ENCODE measurements at places on chromosomes 16 and 17. TPM values are rescaled to one million over a fixed set of nuclear protein-coding genes. Genes with fewer than 3 reads are reported as not detected.

The TUBB3 gene
- total RNA-seq: 75.9 TPM

- no peak for DNase-seq
Measured at GRCh38 chr16:47599512-47599911, 138.4 kb downstream of the PHKB start.

DNA sequence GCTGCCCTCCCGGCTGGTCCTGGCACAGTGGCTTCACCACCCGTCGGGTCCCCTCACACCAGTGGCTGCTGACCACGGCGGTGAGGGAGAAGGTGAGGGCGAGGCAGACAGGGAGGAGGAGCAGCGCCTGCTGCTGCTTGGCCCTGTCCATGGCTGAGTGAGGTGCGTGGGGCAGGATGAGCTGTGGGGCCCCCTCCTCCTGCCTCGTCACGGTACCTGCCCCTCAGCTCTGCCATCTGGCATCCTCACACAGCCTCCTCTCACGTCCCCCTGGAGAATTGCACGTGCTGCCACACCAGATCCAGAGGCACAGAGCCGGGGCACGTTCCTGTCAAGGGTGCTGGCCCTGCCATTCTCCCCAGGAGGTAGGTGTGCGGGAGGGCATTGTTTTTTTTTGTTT is at the start of gene GSG1L2:
Gene GSG1L2, minus strand, starts transcription at position 159 of the 400 bp plus-strand sequence. Its CDS starts 8 bp downstream, at position 151.
- no peak for DNase-seq

GRCh38 chr16:630815-631405 is at the start of gene WFIKKN1:
Gene WFIKKN1 (plus strand): TSS chr16:630985. CDS start chr16:631254, 269 bp downstream.
- DNase-seq: no peak

The TMEM235 gene
- total RNA-seq: not detected

The TBC1D26 gene
- not detected for total RNA-seq

DNA sequence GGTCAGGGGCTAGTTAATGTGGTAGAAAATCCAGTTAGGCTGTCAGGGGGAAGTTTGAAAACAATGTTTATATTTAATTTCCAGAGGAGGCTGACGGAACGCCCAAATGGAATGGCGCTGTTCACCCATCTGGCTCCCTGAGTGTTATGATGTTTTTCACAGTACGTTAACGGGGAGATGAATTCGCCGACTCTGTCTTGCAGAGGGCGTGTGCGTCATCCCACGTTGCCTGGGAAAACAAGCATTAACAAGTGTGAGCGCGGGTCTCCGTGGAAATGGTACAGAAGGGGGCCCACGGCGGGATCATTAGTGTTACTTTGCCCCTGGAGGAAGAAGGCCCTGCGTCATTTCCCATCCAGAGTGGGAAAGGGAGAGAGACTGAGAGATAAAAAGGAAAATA is 29.6 kb downstream of the RGS9 start:
- DNase-seq: no peak

GRCh38 chr16:29025735-29026134 is 40.9 kb downstream of the LAT start:
- no peak for DNase-seq

The CPNE2 gene
- total RNA-seq: 26.0 TPM

DNA sequence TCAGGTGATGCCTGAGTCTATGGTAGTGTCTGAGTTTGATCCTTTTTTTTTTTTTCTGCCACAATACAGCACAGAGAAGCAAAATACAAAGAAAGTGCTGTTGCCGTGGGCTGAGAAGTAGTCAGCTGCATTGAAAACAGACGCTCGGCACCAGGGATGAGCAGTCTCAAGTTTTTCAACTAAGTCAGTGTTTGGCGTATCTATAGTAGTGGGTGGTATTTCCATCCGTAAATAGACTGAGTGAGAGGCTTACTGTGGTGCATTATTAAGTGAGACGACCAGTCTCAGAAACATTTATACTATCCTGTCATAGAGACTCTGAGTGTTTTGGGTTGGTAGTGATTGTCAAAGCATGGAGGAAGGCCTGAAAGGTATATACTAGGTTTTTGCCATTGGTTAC is 221.3 kb downstream of the SNX29 start:
- DNase-seq: no peak

The PAQR4 gene
- 19.0 TPM for total RNA-seq

The SEC14L1 gene
- 18.8 TPM for total RNA-seq

- DNase-seq: no peak
Measured at GRCh38 chr16:8921347-8921984, 39.3 kb downstream of the LITAFD start.

GRCh38 chr17:183021-183420 is 1.6 kb upstream of the DOC2B start:
- no peak for DNase-seq

- DNase-seq: no peak
Measured at GRCh38 chr16:75086688-75087374, 29.7 kb downstream of the LDHD start.

The GALNS gene
- total RNA-seq: 20.0 TPM

GRCh38 chr16:30604316-30604947 is 5.8 kb downstream of the ZNF689 start:
- no peak for DNase-seq

- DNase-seq: no peak
Measured at GRCh38 chr17:28521311-28522085, 15.3 kb downstream of the FOXN1 start.

GRCh38 chr16:89864527-89864820 is 8.9 kb upstream of the TCF25 start:
- no peak for DNase-seq

- no peak for DNase-seq
Measured at GRCh38 chr17:2017274-2017941, 7.7 kb downstream of the RTN4RL1 start.

- no peak for DNase-seq
Measured at GRCh38 chr17:16417896-16418684, 2.7 kb downstream of the TRPV2 start.

DNA sequence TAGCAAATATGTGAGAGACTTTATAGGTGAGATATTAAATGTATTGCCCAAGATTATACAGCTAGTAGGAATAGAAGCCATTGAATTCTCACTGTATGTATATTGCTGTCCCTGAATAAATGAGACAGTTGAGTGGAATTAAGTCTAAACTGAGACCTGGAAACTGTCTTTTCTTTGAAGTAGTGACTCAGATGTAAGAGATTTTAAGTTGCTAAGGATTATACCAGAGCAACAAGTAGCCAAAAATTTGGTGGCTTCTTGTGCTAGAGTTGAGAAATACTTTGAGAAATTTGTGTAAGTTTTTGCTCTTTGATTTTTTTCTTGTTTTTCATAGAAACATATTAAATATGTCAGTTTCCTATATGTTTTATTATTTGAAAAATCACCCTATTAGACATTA is 58.7 kb downstream of the TANC2 start:
- no peak for DNase-seq

DNA sequence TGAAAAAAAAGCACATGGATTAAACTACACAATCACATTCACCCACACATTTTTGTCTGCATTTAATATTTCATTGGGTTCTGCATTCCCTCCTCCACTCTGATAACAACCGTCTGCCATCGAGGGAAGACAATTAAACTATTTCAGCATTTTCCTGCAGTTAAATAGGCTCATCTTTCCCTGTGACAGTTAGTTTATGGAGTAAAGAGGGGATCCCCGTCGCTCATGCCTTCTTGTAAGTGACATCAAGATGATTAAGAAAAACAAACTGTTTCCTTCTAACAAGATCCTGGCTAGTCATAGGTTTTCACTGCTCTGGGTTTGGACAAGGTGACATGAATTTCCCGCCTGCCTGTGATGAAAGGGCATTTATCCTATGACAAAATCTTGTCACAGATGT is 98.0 kb upstream of the DYNLRB2 start:
- DNase-seq: no peak

- DNase-seq: peak; percentile 43
Measured at GRCh38 chr17:44820631-44821212, 9.4 kb downstream of the GJC1 start.

The ENPP7 gene
- total RNA-seq: not detected

GRCh38 chr16:85041219-85042166 is 13.9 kb downstream of the KIAA0513 start:
- no peak for DNase-seq

DNA sequence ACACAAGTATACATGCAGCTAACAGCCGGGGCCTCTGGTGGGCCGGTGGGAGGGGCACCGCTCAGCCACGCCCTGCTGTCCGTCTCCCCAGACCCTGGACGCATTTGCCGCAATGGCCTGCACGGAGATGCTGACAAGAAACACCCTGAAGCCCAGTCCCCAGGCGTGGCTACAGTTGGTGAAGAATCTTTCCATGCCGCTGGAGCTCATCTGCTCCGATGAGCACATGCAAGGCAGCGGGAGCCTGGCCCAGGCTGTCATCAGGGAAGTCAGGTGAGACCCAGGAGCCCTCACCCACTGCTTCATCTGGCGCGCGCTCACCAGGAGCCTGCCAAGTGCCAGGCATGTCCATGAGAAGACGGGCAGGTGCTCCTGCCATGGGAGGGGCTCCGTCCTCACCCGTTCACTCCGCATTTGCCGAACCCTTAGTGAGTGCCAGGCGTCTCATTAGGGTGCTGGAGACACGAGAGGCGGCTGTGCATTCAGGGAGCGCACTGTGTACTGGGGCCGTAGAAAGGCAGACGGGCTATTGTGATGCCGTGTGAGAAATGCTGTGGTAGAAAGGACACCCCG is 51.4 kb upstream of the ENDOV start:
- no peak for DNase-seq

The AATK gene
- total RNA-seq: 0.74 TPM

- DNase-seq: no peak
Measured at GRCh38 chr17:50832267-50832863, 3.0 kb upstream of the WFIKKN2 start.

GRCh38 chr17:69282002-69282401 is 44.9 kb downstream of the ABCA5 start:
- DNase-seq: no peak

The CEP95 gene
- total RNA-seq: 39.1 TPM

- DNase-seq: no peak
Measured at GRCh38 chr16:22663389-22664064, 150.4 kb upstream of the HS3ST2 start.

GRCh38 chr17:57050306-57050705 is 34.7 kb upstream of the AKAP1 start:
- no peak for DNase-seq

The NFATC3 gene
- total RNA-seq: 31.3 TPM

- no peak for DNase-seq
Measured at GRCh38 chr17:73947966-73948355, 255.5 kb upstream of the RPL38 start.

- DNase-seq: no peak
Measured at GRCh38 chr17:41882756-41883155, 17.5 kb upstream of the KLHL11 start.

- DNase-seq: no peak
Measured at GRCh38 chr16:88719267-88719932, 13.1 kb downstream of the CTU2 start.

The DPEP3 gene
- not detected for total RNA-seq

DNA sequence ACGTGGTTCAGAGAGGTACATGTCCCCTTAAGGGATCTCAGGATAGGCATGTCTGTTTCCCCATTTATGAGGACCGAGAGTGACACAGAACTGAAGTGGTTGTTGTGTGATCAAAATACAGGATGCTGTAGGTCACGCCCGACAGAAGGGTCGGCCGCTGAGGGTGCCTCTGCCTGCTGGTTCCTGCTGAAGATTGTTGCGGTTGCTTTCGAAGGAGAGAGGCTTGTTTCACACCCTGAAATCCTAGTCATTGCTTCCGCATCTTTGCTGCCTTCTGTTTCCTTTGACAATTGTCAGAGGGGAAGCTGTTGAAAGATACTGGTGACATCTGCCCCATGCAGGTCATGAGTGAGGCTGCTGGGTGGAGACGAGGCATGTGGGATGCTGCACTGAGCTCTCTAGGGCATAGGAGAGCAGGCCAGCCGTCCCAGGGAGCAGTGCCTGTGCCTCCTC is 3.8 kb upstream of the NAT9 start:
- DNase-seq: no peak
